ENCODE measurements at places on chromosomes 3 and 15.

DNA sequence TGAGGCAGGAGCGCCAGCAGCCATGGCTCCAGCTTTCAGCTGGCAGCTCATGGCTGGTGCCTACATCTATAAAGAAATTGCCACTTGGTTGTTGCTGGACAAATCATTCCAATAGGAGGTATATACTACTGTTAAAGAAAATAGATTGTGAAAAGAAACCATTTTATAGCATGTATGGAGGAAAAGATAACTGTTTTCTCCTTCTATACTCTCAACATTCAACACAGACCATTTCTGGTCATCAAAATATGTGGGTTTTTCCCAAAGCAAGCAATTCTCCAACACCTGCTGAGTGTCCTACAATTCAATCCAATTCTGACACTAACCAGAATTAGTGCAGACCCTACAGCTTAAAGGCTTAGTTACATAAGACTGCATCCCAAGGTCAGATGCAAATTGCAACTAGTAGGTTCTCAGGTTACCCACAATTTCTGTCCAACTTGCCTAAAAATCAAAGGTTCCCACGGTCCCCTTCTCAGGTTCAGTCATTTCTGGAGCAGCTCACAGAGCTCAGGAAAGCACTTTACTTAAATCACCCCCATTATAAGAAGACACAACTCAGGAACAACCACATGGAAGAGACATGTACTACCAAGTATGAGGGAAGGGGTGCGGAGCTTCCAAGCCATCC, 42.4 kb upstream of the STRIT1 start:
- DNase-seq = no peak

DNA sequence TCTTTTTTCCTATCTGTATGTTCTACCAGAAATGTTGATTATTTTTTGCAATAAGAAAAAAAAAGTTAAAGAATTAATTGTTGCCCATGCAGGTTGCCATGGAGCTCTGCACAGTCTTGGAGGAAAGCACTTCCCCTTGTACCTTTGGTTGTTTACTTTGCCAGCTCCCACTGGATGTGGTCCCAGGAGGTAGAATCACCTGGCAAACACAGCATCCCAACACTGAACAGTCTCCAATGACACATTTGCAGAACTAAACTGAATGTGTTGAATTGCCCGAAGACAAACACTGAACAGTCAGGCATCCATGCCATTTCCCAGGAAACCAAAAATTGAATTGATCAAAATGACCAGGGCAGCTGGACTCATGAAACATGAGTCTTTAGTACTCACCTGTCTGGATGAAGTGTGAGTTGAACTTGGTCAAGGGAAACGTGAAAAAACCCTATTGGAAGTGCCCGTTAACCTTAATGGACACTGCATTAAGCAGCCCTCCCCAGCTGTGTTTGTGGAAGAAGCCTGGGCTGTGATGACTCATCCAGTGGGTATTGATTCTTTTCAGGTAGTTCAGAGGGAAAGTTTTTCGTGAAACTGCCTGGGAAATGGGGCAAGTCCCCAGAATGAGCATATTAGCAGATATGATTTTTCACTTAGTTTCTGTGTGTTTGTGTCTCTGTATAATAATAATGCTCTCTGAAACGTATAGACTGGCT, 284.7 kb upstream of the STT3B start:
- DNase-seq = no peak

DNA sequence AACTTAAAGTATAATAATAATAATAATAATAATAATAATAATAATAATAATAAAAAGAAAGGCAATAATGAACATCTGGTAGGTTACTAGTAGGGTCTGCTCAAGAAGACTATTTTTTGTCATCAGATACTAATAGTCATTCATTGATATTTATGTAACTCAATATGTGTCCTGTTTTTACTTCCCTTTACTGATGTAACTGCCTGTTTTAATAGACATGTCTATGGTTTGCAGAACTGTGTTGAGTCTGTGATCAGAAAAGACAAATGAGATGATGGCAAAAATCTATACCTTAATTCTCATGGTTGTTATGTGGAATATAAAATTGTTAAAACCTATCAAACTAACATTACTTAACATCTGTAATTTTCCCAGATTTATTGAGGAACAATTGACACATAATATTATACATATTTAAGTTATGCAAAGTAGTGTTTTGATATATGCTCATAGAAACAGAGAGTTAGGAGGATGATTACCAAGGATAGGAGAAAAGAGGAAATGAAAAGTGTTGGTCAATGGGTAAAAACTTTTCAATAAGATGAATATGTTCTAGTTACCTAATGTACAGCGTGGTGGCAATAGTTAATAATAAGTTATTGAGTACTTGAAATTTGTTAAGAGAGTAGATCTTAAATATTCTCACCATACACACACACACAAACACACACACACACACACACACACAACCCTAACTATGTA, 699.4 kb downstream of the ZPLD1 start:
- no peak for DNase-seq

- DNase-seq = peak; percentile 82
These were observed 78.1 kb upstream of the LMOD3 start for GRCh38 chr3:69200384-69201068.

GRCh38 chr3:43854916-43855315, 164.2 kb downstream of the ABHD5 start:
- DNase-seq = no peak

- no peak for DNase-seq
These were observed 211.4 kb upstream of the EPHA3 start for GRCh38 chr3:88896026-88896425.

DNA sequence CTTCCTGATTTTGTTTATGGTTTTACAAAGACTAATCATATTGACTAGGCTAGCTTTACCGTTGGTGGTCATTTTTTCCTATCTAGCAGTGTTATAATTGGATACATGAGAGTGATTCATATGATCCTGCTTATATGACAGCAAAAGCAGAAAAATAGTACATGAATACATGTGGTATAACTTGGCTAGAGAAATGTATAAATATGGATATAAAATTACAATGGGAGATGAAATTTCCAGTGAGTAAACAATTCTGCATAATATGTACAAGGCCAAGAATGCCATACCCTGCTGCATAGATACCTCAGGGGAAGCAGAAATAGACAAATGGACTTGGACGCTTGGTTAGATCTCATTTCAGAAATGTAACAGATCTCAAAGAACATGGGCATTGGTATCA, 103.1 kb downstream of the DTWD1 start:
- no peak for DNase-seq

DNA sequence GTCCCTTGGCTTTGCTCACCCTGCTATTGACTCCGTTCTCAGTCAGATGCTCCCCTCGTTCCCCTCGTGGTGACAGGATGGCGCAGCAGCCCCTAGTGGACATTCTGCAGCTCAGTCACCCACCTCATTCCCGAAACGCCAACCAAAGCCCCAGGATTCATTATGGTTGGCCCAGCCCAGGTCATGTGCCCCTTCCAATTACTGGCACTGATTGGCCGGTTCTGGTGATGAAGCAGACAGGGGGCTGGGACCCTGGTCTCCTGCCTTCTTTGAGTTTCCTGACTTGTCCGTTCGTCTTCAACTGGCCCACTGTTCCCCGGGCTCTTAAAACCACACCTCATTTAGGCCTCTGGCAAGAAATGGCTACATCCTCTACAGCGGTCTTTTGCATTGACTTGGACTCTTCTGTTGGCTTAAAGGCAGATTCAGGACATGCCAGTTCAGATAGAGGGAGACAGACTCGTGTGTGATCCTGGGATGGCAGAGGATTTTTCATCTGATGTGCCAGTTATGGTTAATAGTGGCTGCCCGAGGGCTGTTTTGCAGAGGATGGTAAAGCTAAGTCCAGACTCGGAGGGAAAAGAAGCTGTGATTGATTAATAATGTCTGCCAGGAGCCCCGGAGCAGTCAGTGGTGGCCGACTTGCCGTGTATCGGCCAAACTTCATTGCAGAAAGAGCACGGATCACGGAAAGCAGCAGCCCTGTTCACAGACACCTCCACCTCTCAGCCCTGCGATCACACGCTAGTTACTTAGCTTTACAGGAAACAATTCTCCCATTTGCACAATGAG, 37.8 kb downstream of the LSM3 start:
- DNase-seq = peak; percentile 21

GRCh38 chr3:178193846-178194245, 342.4 kb upstream of the KCNMB2 start:
- DNase-seq = no peak

GRCh38 chr3:135992072-135992471, 26.5 kb downstream of the PPP2R3A start:
- DNase-seq = no peak

GRCh38 chr3:40608091-40608490, 83.3 kb downstream of the ZNF621 start:
- no peak for DNase-seq

DNA sequence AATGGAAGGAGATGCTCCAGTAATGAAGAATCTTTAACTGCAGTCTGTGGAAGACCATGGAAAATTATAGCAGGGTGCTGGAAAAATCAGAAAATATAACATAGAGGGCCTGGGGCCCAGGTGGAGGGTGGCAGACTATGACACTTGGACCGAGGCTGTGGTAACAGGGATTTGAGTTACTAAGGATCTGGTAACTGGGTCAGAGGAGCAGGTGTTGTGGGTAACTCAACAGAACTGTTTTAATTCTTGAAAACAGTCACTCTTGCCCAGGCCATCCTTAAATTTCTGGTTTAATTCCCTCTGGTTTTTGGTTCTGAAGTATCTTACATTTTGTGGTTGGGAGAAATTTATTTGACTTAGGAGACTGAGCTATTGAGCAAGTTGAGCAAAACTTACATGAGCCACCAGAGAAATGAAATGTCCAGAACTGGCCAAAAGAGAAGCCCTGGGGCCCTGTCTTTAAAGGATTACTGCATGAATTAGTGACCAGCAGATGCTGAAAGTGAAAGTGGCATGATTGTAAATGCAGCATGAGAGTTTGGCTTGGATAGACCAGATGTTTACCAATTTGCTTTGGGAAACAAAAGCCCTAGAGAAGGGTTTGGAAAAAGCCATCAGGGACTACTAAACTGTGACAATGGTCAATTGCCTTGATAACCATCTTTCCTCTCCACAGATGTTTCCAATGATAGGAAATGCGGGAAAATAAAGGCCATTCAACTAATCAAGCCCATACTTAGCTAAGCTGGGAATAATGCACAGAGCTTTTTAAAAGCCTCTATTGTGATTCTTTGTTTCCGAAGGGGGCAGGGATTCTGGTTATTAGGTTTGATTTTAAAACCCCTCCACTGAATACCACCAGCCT, 374.9 kb upstream of the TGFBR2 start:
- no peak for DNase-seq

- no peak for DNase-seq
These were observed 19.5 kb downstream of the ARIH2 start for GRCh38 chr3:48938156-48938555.

GRCh38 chr3:192867645-192868044, 50.0 kb downstream of the MB21D2 start:
- no peak for DNase-seq

GRCh38 chr3:104102386-104102785, 1264.3 kb upstream of the ALCAM start:
- peak; percentile 41 for DNase-seq

GRCh38 chr15:88630141-88630721, 8.6 kb upstream of the ISG20 start:
- no peak for DNase-seq

DNA sequence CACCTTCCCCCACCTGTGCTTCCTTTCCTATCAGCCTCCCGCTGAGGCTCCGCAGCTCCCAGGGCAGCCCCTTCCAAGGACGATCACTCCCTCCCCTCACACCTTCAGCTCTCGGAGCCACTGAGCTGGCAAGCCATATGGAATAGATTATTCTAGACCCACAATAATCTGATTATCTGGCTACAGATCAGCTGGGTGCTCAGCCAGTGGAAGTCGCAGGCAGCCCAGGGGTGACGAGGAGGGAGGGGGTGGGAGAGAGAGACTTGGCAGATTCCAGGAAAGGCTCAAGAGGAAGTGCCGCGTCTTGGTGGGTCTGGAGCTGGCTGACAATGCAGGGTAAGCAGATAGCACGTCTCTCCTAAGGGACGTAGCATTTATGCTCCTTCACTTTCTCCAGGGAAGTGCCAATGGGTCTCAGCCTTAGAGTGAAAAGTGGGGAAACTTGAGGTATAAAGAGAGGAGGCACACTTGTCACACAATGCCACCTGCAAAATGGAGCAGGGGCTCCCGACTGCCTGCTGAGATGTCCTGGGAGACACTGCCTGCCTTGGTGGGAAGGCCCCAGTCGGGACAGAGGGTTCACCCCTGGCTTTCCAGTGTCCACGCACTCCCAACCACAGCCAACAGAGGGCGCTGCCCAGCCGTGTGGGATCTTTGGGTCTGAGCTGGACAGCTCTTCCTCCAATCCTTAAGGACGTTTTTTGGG, 9.4 kb upstream of the MESP1 start:
- peak; percentile 48 for DNase-seq

GRCh38 chr3:82281205-82281604, 519.8 kb upstream of the GBE1 start:
- no peak for DNase-seq

All from T-helper 2 cell (primary cell).